ENCODE measurements at places on chromosomes 6 and 20. TPM values are rescaled to one million over a fixed set of nuclear protein-coding genes. Genes with fewer than 3 reads are reported as not detected.

DNA sequence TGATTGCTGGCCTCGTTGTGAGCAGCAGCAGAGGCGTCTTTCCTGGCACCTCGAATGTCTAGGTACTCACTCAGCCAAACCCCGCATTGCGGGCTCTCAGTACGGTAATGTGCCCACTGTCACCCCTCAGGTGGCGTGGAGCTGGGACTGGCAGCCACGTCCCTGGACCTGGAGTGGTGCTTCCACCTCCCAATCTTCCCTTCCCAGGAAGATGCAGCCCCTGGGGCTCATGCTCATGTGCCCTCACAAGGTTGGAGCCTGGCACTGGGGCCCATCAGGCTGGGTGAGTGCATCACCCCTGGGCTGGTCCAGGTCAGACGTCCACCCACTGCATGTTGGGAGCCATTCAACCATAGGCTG lies 75.7 kb downstream of the TCP11 start:
- H3K36me3 ChIP-seq: no peaks in the 10 kb centered on the region
- H3K4me1 ChIP-seq: peaks cover 18% of the 10 kb centered on the region
- H3K27ac ChIP-seq: peak overlapping the region; percentile 80
- no peak for DNase-seq

- peak overlapping the region; percentile 84 for H3K27ac ChIP-seq
- no peak overlapping the region for H3K4me3 ChIP-seq
- H3K36me3 ChIP-seq: no peaks in the 10 kb centered on the region
- peak; percentile 29 for DNase-seq
- no peaks in the 10 kb centered on the region for H3K27me3 ChIP-seq
- peaks cover 29% of the 10 kb centered on the region for H3K4me1 ChIP-seq
These were observed 11.1 kb downstream of the EDEM2 start for GRCh38 chr20:35135867-35136586.

DNA sequence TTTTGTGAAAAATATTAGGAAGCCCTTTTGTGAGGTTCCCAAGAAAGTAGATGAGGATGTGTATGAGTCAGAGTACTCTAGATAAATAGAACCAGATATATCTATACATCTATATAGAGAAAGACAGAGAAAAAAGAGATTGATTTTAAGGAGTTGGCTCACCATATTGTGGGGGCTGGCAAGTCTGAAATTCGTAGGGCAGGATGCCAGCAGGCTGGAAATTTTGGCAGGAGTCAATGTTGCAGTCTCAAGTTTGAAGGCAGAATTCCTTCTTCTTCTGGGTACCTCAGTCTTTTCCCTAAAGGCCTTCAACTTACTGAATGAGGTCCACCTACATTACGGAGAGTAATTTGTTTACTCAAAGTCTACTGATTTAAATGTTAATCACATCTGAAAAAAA lies 65.3 kb upstream of the SAMD3 start:
- no peaks in the 10 kb centered on the region for H3K4me1 ChIP-seq
- H3K27ac ChIP-seq: no peak overlapping the region
- H3K36me3 ChIP-seq: no peaks in the 10 kb centered on the region
- no peak overlapping the region for H3K4me3 ChIP-seq
- DNase-seq: no peak
- no peaks in the 10 kb centered on the region for H3K27me3 ChIP-seq

- no peaks in the 10 kb centered on the region for H3K36me3 ChIP-seq
- H3K27me3 ChIP-seq: no peaks in the 10 kb centered on the region
- peaks cover 13% of the 10 kb centered on the region for H3K4me1 ChIP-seq
- H3K27ac ChIP-seq: peak overlapping the region; percentile 0
- DNase-seq: no peak
These were observed 19.5 kb upstream of the FAM8A1 start for GRCh38 chr6:17580518-17581048.

GRCh38 chr6:56714273-56714672 lies 71.6 kb upstream of the DST start:
- DNase-seq: no peak
- H3K4me3 ChIP-seq: no peak overlapping the region
- H3K36me3 ChIP-seq: no peaks in the 10 kb centered on the region
- H3K27me3 ChIP-seq: no peaks in the 10 kb centered on the region
- peaks cover 43% of the 10 kb centered on the region for H3K4me1 ChIP-seq
- H3K27ac ChIP-seq: peak overlapping the region; percentile 69

- H3K36me3 ChIP-seq: no peaks in the 10 kb centered on the region
- H3K4me1 ChIP-seq: peaks cover 5% of the 10 kb centered on the region
- H3K27me3 ChIP-seq: no peaks in the 10 kb centered on the region
- H3K27ac ChIP-seq: no peak overlapping the region
- DNase-seq: no peak
These were observed 60.4 kb downstream of the SOBP start for GRCh38 chr6:107550241-107550840.

DNA sequence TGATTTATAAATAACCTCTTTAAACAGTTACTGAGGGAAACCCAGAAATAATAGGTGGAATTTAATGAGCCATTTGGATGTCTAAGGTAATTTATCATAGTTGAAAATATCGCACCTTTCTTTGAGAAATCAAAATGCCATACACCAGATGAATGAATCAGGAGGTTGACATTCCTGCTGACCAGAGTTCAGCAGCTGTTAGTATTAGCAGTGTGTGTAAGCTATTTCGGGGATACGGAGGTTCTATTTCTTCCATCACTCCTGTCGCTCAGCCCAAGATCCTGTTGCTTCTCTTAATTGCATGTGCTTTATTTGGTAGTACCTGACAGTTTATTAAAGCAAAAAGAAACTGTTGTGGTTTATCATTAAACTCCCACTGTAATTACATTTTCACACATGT lies 67.1 kb downstream of the HDGFL1 start:
- no peak overlapping the region for H3K27ac ChIP-seq
- H3K4me3 ChIP-seq: no peak overlapping the region
- no peaks in the 10 kb centered on the region for H3K36me3 ChIP-seq
- H3K4me1 ChIP-seq: peaks cover 5% of the 10 kb centered on the region

- no peaks in the 10 kb centered on the region for H3K36me3 ChIP-seq
- H3K4me3 ChIP-seq: no peak overlapping the region
- H3K27ac ChIP-seq: no peak overlapping the region
- H3K4me1 ChIP-seq: no peaks in the 10 kb centered on the region
These were observed 246.2 kb downstream of the FOXC1 start for GRCh38 chr6:1855890-1856289.

GRCh38 chr6:45229416-45229815 lies 98.7 kb upstream of the RUNX2 start:
- no peaks in the 10 kb centered on the region for H3K27me3 ChIP-seq
- no peaks in the 10 kb centered on the region for H3K4me1 ChIP-seq
- DNase-seq: no peak
- H3K27ac ChIP-seq: no peak overlapping the region
- no peak overlapping the region for H3K4me3 ChIP-seq

- no peak overlapping the region for H3K27ac ChIP-seq
- peaks cover 36% of the 10 kb centered on the region for H3K36me3 ChIP-seq
- H3K4me3 ChIP-seq: no peak overlapping the region
- H3K4me1 ChIP-seq: no peaks in the 10 kb centered on the region
- no peak for DNase-seq
These were observed 112.2 kb downstream of the ASCC3 start for GRCh38 chr6:100768816-100769351.

- H3K27ac ChIP-seq: no peak overlapping the region
- no peaks in the 10 kb centered on the region for H3K36me3 ChIP-seq
- H3K4me3 ChIP-seq: no peak overlapping the region
- peaks cover 4% of the 10 kb centered on the region for H3K4me1 ChIP-seq
These were observed 106.5 kb downstream of the ARID1B start for GRCh38 chr6:156883497-156884252.

GRCh38 chr6:45424451-45424861 lies 46.7 kb upstream of the SUPT3H start:
- H3K4me1 ChIP-seq: peaks cover 32% of the 10 kb centered on the region
- H3K36me3 ChIP-seq: no peaks in the 10 kb centered on the region
- H3K27me3 ChIP-seq: no peaks in the 10 kb centered on the region
- no peak for DNase-seq
- no peak overlapping the region for H3K4me3 ChIP-seq

DNA sequence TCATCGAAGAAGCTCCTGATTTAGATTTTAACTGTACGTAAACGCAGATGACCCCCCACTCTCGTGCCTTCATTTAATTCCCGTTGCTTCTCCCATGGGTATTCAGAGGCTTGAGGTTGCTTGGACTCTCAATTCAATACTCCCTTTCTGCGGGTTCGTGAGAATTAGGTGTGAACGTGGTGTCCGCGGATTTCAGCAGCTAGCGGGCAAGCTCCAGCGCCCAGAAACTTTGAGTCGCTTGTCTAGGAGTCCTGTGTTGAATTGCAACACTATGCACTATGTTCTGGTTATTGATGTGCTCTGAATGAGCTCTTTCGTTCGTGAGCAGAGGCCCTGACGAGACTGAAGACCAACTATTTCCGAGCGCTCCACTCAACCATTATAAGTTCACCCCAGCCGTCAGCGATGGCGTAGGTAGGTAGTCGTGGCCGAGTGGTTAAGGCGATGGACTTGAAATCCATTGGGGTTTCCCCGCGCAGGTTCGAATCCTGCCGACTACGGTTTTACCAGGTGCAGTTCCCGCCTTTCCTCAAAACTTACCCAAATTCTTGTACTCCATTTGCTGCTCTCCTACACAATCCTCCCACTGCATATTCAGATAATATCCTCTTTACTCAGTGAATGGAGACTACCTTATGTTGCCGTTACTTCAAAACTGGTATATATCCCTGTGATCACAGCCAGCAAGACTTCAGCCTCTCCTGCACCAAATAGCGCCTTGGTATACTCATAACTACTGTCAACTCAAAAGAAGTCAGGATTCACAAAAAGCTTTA lies 72.6 kb upstream of the ZNF184 start:
- H3K4me3 ChIP-seq: no peak overlapping the region
- no peaks in the 10 kb centered on the region for H3K36me3 ChIP-seq
- H3K27me3 ChIP-seq: peaks cover 93% of the 10 kb centered on the region
- H3K4me1 ChIP-seq: peaks cover 5% of the 10 kb centered on the region
- no peak for DNase-seq
- no peak overlapping the region for H3K27ac ChIP-seq

GRCh38 chr6:140316966-140317365 lies 942.5 kb upstream of the CITED2 start:
- no peak overlapping the region for H3K27ac ChIP-seq
- H3K27me3 ChIP-seq: no peaks in the 10 kb centered on the region
- H3K4me1 ChIP-seq: peaks cover 35% of the 10 kb centered on the region

DNA sequence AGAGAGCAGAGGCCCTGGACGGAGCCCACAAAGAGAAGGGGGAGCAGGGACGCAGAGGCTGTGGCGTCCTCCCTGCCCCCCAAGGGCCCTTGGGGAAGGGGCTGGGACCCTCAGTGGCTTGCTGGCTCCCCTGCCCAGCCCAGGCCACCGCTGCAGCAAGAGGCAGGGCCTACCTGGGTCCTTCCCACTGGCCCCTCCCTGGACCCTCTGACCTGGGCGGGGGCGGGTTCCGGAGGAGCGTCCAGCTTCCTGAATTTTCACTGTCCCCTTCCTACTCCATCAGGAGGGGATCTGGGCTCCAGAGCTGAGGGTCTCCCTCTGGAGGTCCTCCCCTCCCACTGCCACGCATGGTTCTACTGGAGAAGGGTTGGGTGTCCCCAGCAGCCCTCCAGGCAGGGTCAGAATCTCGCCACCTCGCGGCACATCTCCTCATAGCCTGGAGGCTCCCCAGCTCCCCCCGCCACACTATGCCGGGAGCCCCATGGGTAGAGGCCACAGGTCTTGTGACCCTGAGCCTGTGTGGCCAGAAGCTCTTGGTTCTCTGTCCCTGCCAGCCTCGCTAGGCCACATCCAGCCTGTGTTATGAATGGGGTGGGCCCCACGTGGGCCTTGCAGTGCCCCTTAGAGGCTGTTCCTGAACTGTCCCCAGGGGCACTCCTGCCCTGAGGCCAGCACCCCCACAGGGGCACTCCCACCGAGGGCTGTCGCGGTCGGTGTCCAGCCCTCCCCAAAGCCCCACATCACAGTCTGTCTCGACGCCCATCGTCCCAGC lies 1.0 kb upstream of the SOX18 start:
- H3K36me3 ChIP-seq: peaks cover 22% of the 10 kb centered on the region
- H3K27ac ChIP-seq: peak overlapping the region; percentile 90

- H3K27me3 ChIP-seq: no peaks in the 10 kb centered on the region
- H3K36me3 ChIP-seq: no peaks in the 10 kb centered on the region
- no peak for DNase-seq
These were observed 32.5 kb downstream of the SLC22A2 start for GRCh38 chr6:160226118-160226591.

DNA sequence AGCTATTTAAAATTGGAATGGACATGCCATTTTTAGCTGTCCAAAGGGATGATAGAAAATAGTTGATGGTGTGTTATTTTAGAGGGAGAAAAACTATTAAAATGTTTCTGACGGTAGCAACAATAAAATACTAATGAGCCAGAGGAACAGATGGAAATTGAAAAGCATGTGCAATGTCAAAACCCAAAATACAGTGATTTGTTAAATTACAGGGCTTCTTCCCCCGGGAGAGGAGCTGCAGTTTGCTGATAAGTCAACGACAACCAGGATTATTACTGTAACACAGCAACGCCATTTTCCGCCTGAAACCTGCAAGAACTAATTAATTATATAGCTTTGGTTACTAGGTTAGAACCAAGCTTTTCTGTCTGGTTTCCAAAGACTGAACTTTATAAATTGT lies 179.6 kb upstream of the SPTLC3 start:
- H3K4me1 ChIP-seq: peaks cover 9% of the 10 kb centered on the region
- DNase-seq: no peak
- no peaks in the 10 kb centered on the region for H3K27me3 ChIP-seq
- no peaks in the 10 kb centered on the region for H3K36me3 ChIP-seq

Gene FUT9
- not detected for total RNA-seq

Gene STX11
- 15.4 TPM for total RNA-seq

Gene PDYN
- total RNA-seq: not detected

Gene TMEM200A
- total RNA-seq: 0.39 TPM

Gene B3GALT4
- total RNA-seq: 9.1 TPM
